ENCODE measurements at places on chromosomes 5 and 9.

DNA sequence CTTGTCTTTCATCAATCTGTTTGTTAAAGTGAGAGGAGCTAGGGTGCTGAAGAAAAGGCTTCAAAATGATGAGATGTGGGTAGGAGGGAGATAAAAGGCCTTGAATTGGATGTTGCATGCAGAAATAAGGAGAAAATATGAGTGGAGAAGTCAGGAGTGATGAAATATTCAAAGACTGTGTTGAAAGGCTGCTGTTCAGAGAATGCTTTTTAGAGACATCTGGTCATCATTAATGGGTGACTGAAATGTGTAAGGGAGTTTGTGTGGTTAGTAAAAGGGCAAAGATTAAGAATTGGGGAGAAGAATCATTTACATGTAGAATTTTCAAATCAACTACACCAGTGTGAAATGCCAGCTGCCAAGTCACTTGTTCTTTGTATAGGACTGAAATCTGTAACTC is 383.9 kb downstream of the MAT2B start:
- DNase-seq = no peak

DNA sequence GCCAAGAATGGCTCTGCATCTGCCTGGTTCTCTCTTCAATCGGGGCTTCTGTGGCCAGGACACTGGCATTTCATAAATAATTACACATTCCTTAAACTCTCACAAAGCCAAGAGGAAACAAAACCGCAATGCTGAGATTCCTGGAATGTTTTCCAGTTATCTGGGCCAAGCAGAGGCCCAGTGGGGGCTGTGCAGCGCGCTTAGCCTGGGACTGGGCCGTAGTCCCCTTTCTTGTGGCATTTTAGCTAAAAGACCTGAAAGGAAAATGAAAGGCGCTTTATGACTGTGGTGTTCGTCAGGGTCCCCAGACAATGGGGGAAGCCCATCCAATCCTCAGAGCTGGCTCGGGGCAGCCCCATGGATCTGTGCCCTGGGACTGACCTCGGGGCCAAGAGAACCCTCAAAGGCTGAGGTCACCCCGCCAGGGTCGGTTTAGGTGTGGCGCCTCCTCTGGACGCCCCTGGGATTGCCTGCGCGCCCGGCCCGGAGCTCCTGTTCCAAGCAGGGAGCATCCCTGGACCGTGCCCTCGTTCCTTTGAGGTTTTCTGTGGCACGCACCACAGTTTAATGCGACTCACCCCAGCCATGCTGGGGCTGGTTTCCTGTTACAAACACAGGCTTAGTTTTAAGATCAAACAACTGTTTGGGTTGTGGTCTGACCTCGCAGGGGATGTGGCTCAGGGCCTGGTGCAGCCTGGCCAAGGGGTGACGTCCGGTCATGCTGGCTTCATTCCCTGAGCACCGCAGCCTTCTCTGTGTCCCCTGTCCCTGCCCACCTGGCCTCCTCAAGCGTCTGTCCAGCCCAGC is 51.5 kb upstream of the NKD2 start:
- no peak for DNase-seq

DNA sequence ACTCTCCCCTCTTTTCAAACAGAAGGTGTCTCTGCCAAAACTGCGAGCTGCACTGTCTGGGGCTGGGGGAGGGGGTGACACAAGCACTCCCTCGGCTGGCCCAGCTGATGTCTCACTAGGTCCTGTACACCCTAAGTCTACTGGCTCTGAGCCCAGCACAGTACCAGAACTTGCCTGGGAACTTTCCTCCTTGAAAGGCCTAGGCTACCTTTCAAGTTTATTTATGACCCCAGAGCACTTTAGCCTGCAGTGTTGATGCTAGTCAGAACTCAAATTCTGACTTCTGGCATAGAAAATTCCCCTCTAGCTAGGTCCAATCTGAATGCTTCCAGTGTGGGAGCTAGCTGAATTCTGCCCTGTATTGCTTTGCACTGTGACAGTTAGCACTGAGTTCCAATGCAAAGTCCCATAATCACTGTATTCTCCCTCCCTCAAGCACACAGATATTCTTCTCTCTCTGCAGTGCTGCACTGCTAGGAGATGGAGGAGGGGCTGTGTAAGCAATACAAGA is 10.5 kb downstream of the LURAP1L start:
- no peak for DNase-seq

DNA sequence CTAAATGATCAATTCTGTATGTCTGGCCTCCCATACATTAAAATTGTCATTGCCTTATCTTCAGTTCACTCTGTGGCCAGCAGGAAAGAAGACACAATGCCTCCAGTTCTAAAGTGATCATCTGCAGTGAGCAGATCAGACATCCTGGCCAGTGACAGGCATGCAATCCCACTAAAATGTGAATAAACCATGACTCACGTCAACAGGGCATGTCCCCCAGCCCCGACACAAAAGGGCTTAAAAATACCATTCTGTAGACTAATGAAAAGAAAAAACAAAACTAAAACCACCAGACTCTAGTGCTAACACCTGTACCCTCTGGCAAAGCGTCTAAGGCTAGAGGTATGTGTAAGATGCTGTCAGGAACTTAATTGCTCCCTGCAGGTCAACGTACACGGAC is 38.5 kb downstream of the DDX31 start:
- DNase-seq = no peak

DNA sequence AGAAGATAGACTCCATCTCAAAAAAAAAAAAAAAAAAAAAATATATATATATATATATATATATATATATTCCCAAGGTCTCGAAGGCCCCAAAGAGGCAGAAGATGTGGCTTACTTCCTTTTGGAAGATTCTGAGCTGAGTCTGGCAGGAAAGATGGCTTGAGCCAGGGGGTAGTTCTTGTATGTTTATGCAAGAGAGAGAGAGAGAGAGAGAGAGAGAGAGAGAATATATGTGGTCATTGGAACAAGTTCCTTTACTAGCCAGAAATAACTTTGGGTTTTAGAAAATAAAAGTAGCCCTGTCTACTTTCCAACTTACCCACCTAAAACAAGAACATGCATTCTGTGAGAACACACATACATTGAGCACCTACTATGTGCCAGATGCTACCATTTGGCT is 17.6 kb downstream of the NCS1 start:
- DNase-seq = no peak

GRCh38 chr9:98129451-98129881 is 10.4 kb upstream of the TRIM14 start:
- no peak for DNase-seq

DNA sequence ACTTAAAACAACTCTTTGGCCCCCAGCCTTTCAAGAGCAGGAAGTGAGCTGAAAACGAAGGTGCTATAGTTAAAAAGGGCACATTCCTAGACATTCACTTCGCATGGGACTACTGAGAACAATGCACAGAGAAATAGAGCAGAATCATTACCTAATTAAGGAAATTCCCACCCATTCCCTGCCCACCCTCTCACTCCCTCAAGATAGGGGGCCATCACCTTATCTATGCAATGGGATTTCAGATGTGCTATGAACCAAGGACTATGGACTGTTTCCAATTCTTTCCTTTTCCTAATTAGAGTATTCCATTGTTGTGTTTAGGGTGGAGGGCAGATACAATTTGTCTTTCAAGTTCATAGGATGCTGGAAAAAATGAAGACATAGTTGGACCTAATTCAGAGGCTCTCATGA is 476.8 kb downstream of the CETN3 start:
- no peak for DNase-seq

- DNase-seq = no peak
Measured at GRCh38 chr5:167671176-167671575, 620.3 kb upstream of the WWC1 start.

- DNase-seq = no peak
Measured at GRCh38 chr5:160469156-160470144, 47.8 kb downstream of the PTTG1 start.

DNA sequence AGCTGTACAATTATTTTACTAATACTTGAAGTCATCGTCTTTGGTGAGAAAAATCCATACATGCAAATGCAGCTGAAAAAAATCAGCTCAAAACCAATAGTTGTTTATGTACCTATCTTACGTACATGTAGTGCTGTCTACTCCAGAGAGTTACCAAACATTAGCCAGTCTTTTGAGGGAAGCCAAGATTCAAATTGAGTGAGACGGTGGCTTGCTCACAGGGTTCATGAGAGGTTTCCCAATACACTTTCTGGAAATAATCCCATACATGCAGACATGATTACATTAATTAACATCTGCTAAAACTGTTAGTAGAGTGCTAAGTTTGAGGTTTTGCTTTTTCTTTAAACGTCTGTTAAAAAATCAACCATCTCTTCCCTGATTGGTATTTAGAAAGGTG is 2.3 kb downstream of the C9orf72 start:
- DNase-seq = no peak

GRCh38 chr5:50975840-50976239 is 309.4 kb downstream of the PARP8 start:
- no peak for DNase-seq

GRCh38 chr5:128343168-128343567 is 194.9 kb downstream of the FBN2 start:
- DNase-seq = no peak
